ENCODE measurements at places on chromosomes 5 and 9. TPM values are rescaled to one million over a fixed set of nuclear protein-coding genes. Genes with fewer than 3 reads are reported as not detected.

Gene PCDHB10
- not detected for total RNA-seq

Gene NMRK1
- total RNA-seq: 15.5 TPM

Gene PCDHGA12
- total RNA-seq: 2.8 TPM

Gene GABBR2
- total RNA-seq: not detected

Gene TAF11L10
- not detected for total RNA-seq

Gene ADAMTSL1
- not detected for total RNA-seq
